ENCODE measurements at places on chromosomes 11 and 22. TPM values are rescaled to one million over a fixed set of nuclear protein-coding genes. Genes with fewer than 3 reads are reported as not detected.

- no peak for DNase-seq
These were observed 135.9 kb upstream of the KIRREL3 start for GRCh38 chr11:127136438-127136837.

The MUC6 gene
- not detected for total RNA-seq

The PRR33 gene
- total RNA-seq = 0.05 TPM

GRCh38 chr22:31327806-31328543 lies 18.2 kb downstream of the PATZ1 start:
- DNase-seq = no peak

The TMEM191B gene
- 0.87 TPM for total RNA-seq

- DNase-seq = peak; percentile 66
These were observed 626 bp upstream of the TBX10 start for GRCh38 chr11:67640021-67640757.

GRCh38 chr11:76680518-76681425 lies 10.2 kb upstream of the LRRC32 start:
- DNase-seq = peak; percentile 71

The TCN1 gene
- not detected for total RNA-seq

The SCGB1A1 gene
- total RNA-seq = not detected

DNA sequence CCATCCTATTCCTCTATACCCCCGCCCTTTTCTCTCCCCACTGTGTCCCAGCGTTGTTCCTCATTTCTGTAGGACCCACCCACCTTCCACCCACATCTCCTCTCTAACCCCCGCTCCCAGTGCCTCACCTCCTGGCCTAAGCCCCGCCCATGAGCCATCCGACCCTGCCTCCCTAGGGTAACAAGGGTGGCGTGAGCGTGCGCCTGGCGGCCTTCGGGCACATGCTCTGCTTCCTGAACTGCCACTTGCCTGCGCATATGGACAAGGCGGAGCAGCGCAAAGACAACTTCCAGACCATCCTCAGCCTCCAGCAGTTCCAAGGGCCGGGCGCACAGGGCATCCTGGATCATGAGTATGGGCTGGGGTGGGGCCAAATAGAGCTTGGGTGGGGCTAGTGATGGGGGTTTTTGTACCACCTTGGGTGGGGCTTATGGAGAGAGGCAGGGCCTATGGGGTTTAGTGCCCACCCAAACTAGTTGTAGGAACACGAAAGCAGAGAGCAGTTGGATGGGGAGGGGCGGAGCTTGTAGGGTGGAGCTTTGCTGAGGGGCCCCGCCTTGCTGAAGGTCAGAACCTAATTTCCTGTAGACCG lies 4.5 kb downstream of the INPP5J start:
- DNase-seq = no peak

GRCh38 chr22:32618441-32619140 lies 144.0 kb downstream of the FBXO7 start:
- DNase-seq = no peak

- DNase-seq = no peak
These were observed 88.6 kb downstream of the MTMR3 start for GRCh38 chr22:29971607-29972006.

The HORMAD2 gene
- total RNA-seq = not detected

DNA sequence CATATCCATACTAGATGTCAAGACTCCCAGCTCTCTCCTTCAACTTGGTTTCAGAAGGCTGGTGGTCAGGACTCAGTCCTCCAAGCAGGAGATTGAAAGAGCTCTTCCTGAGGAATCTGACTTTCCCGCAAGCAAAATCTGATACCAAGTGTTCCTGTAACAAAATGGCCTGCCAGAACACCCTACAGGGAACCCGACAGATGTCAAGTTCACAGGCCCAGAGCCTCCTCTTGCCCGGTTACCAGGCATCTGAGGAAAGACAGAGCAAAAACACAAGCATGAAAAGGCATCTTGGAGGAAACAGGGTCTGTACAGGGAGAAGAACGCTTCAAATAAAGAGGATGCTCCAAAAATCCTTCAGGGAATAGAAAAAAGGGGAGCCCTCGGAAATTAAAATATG lies 8.7 kb upstream of the KCNJ5 start:
- DNase-seq = no peak

DNA sequence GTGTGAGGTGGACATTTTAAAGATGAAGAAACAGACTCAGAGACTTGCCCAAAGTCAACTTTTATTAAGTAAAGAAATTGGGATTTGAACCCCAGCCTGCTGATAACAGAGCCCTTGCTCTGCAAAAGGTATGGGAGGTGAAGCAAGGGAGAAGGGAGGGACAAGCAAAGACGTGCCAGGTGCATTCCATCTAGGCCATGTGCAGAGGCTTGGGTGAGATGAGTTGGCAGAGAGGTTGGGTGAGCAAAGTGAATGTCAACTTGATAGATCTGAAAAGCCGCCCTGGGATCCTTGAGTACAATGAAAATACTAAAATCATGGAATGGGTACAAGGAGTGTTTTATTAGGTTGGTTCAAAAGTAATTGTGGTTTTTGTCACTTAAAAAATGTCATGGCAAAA lies 341.3 kb downstream of the CADM1 start:
- no peak for DNase-seq

GRCh38 chr11:5737091-5737490 lies 843 bp downstream of the OR56B1 start:
- DNase-seq = no peak

DNA sequence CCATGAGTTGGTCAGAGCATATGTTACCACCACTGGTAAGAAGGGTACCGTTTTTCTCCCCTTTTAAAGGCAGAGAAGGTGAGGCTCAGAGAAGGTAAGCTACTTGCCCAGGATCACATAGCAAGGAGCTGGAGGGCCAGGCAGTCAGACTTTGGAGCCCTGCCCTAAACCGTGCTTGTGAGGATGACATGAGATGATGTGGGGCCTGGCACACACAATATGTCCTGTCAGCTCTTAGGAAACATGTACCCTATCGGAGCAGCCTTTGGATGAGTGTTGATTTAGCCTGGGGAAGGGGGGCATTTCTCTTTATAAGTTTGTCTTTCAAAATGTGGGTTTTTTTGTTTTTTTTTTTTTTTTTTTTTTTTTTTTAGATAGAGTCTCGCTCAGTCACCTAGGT lies 100.5 kb upstream of the CRYBB3 start:
- DNase-seq = no peak

- no peak for DNase-seq
These were observed 100.2 kb upstream of the CHRM4 start for GRCh38 chr11:46491661-46492330.

DNA sequence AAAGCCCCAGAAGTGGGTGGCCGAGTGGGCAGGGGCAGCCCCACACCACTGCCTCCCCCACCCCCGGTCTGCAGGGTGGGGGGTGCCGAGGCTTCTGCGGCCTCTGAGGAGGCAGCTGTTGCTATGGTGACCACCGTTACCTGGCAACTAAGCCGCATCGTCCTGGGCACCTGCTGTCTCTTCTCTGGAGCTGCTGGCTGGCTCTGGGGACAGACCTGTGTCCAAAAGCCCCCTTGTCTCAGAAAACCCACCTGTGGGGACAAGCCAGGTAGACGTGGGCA lies 79.9 kb upstream of the PRR5 start:
- DNase-seq = peak; percentile 47

- no peak for DNase-seq
These were observed 257.8 kb downstream of the JRKL start for GRCh38 chr11:96647621-96648020.

DNA sequence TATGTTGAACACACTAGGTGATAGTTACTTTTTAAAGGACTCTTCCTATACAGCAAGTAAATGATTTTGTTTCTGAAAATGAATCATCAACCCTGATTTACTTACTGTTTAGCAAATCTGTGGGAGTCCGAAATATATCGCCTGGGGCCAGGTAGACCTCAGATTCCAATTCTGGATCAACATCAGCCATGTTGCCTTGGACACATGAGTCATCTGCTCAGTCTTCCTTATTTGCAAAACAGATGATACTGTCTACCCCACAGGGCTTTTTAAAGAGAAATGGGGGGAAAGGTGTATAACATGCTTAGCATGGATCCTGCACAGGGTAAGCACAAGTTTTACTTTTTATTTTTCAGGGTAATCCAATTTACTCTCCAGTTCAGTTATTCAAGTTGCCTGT lies 324.2 kb downstream of the TENM4 start:
- DNase-seq = no peak

DNA sequence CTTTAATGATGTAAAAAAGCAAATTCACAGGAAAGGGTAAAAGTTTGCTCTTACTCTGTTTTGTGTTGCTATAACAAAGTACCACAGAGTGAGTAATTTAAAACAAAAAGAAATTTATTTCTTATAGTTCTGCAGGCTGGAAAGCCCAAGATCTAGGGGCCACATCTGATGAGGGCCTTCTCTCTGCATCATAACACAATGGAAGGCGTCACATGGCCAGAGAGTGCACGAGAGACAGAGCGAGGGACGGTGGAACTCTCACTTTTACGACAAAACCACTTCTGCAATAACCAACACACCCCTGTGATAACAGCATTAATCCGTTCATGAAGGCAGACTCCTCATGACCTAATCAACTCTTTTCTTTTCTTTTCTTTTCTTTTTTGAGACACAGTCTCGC lies 31.1 kb downstream of the CD6 start:
- DNase-seq = no peak

DNA sequence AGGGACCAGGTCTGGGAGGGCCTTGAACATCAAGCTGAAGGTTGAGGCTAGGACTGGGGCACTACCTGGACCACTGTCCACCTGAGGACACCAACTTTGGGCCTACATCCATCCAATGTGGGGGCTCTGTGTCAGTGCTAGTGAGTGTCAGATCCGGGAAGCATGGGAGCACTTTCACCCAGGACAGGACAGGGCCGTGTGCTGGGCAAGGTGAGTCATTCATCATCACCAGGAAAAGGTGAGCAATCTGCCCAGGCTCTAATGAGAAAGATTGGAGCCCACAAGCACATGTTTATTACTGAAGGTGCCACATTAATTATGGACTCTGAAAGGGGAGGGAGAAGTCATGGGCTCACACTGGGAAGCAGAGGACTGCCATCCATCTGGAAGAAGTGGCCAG lies 39.7 kb upstream of the DRD2 start:
- no peak for DNase-seq

DNA sequence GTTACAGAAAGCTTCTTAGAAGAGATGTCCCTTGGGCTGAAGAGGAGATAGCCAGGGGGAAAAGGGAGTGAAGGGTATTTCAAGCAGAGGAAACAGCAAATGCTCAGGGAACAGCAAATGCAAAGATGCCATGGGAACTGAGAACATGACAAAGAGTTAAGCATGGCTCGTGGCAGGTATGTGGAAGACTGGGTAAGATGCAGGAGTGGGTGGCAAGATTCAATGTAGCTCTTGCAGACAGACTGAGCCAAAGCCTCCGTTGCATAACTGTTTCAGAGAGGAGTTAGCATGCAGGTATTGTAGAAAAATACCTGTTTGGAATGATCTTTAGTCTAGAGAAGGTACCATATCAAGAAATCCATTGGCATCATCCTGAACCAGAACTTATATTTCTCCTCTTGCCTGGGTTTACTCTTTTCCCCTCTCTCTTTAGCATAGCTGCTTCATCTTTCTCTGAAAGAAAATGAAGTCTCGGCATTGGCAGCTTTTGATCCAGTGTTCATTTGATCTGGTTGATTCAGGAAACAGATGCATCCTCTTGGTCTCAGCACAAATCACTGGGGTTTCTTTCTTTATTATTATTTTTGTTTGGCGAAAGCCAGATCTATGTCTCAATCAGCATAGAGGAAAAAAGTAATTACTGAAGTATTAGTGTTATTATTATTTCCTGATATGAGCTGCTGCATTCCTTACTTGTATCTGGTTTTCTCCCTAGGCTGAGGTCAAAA lies 41.7 kb upstream of the NUP160 start:
- DNase-seq = peak; percentile 35

- no peak for DNase-seq
These were observed 5.9 kb upstream of the C11orf91 start for GRCh38 chr11:33706546-33706945.

DNA sequence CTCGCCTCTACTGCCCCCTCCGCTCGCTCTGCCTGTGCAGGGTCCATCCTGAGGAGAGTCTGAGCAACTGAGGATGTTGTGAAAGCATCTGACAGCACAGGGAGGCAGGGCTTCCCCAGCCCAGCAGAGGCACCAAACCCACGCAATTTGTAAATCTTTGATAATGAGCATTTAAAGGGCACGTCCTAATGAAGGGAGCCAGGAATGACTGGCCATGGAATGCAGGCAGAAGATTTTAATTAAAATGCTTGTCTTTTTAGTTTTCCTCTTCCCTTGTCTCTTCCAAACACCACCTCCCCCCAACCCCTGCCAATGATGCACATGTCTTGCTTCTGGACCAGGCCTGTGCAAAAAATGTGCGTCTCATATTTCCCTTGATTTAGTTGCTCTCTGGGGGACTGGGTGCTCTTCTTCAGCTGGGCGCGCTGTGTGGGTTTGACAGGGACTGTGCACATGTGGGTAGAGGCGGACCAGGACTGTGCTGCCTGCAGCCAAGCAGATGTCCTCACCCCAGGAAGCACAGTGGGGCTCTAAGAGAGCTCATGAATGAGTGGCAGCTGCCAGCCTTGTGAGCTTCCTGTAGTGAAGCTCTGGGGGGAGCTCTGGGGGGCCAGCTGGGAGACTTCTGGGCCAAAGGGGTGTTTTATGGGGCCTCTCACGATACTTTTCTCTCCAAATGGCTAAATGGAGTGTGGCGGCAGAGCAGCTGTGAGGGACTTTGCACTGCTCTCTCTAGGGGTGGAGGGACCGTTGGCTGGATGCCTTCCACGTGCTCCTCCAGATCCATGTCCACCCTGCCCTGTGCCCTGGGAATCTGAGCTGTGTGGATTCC lies 273.5 kb downstream of the ST3GAL4 start:
- DNase-seq = no peak

- DNase-seq = no peak
These were observed 26.9 kb upstream of the SCUBE1 start for GRCh38 chr22:43370036-43370435.

GRCh38 chr11:37509506-37509905 lies 911.5 kb upstream of the RAG2 start:
- no peak for DNase-seq

GRCh38 chr11:130554241-130555055 lies 106.0 kb downstream of the ADAMTS15 start:
- no peak for DNase-seq

GRCh38 chr11:16223558-16223957 lies 132.8 kb downstream of the SOX6 start:
- no peak for DNase-seq

- DNase-seq = no peak
These were observed 1127.1 kb upstream of the CNTN5 start for GRCh38 chr11:97893612-97894011.

- DNase-seq = no peak
These were observed 741.4 kb downstream of the NTM start for GRCh38 chr11:132111838-132112237.

The KREMEN1 gene
- total RNA-seq = not detected

The CLCF1 gene
- total RNA-seq = 0.17 TPM

The NXPE4 gene
- total RNA-seq = not detected

- peak; percentile 90 for DNase-seq
These were observed 4.5 kb upstream of the BCL9L start for GRCh38 chr11:118930094-118930712.

The LINC01488 gene
- total RNA-seq = not detected

DNA sequence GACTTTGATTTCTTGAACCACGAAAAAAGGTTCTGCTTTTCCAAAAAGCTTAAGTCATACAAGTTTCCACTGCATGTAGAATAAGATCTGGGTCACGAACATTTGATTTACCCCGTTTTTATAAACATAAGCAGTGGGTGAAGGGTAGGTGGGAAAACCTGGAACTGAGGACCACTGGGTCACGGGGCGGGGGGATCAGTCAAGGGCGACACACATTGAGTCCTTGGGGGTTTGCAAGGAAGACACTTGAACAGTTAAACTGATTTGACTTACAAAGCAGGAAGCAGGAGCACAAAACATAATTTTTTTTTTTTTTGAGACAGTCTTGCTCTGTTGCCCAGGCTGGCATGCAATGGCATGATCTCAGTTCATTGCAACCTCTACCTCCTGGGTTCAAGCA lies 10.9 kb downstream of the FADS3 start:
- DNase-seq = no peak

Measured in activated CD4-positive, alpha-beta T cell treated with anti-CD3 and anti-CD28 coated beads, Interleukin-2, amount 10 ng/mL, durations not matched to agents 7 days and 5 days (primary cell).